ENCODE measurements at places on chromosomes 2 and 18.
A peak's percentile ranks its signal among the peaks of the same experiment; 100 is the strongest.

DNA sequence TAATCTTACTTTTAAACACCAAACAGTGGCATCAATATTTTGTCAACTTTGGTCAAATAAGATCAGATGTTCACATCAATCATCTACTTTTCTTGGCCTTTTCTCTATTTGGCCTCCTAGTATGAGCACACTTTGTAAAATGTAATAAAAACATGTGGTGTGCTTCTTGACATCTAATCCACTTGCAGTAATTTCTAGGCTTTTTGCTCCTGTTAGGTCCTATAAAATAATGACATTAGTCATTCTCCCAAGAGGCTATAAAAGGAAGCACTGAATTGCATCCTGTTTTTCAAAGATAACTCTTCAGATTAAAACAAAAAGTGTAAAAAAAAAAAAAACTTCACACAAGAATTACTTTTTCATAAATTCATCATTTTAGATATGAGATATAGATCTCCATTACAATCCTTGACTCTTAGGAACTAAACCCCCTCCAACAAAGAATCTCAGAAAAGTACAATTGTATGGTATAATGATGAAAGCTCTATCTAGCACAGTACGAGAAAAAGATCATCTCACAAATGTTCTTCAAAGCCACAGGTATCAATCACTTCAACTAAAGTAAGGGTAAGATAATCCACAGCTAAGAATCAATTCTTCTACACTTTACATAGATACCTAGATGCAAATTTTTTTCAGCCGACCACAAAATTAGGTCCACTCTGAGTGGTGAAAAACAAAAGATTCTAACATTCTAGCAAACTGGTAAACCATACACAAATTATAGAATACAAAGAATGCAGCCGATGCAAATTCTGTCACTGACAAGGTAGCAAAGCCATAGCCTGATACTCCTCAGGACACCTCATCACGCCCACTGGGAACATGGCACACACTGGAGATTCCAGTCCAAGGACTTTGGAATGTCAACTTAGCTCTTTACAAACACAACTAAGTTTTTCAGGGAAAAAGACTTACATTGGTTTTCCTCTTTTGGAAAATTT is 2.7 kb downstream of the BCL2 start:
- no peak for DNase-seq

- no peak for DNase-seq
Measured at GRCh38 chr2:206521612-206522011, 78.3 kb downstream of the ADAM23 start.

- no peak for DNase-seq
Measured at GRCh38 chr2:9836074-9836473, 7.2 kb upstream of the TAF1B start.

- DNase-seq: no peak
Measured at GRCh38 chr2:174025271-174026121, 60.3 kb upstream of the SP3 start.

- no peak for DNase-seq
Measured at GRCh38 chr2:176088048-176088936, 4.2 kb upstream of the HOXD13 start.

DNA sequence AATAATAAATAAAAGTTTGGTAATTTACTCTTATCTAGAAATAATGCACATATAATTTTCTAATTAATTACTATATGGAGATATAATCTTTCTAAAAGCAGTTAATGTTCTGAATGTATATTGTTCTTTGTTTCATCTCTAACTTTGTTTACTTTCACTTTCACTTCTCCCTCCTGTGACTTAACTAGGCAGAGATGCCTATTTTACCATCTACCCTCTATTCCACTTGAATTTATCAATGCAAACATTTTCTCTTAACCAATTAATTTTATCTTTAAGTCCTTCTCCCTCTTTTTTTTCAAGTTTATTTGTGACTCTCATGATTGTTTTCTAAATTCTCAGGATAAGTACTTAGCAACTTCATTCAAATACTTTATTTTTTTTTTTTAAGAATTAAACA is 55.1 kb upstream of the IL1RL1 start:
- DNase-seq: no peak

DNA sequence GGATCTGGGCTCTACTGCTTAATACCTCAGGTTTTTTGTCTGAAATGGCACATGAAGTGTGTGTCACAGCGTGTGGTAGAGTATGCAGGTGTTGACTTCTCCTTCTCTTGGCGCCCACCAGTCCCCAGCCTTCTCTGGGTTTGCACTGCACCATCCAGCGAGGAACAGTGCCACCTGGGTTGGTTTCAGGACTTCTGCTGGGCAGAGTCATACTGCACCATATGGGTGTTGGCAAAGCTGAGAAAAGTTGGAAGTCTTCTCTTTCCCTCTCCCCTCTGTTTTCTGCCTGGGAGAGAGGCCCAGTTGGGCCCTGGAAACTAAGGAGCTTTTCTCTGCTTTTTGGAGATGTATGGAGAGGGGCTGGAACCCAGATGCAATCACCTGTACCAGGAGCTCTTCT is 43.8 kb downstream of the TMEM185B start:
- no peak for DNase-seq

DNA sequence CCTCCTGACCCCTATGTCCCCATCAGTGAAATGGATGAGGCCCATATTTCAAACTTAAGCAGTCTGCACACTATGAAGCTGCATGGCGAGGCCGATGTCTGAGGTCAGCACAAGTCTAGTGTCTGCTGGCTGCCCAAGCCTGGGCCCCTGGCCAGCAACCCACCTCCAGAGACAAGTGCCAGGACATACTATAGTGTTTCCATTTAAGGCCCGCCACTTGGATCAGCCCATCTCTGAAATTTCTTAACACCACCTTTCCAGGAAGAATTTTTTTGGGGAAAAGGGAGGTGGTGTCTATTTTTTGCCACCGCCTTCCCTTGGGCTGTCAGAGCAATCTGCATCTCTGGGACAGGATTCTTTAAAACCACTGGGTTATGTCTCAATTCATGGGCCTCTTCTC is 1.8 kb downstream of the ACVR1 start:
- DNase-seq: no peak

- DNase-seq: no peak
Measured at GRCh38 chr2:52260904-52261303, 1229.0 kb upstream of the NRXN1 start.

DNA sequence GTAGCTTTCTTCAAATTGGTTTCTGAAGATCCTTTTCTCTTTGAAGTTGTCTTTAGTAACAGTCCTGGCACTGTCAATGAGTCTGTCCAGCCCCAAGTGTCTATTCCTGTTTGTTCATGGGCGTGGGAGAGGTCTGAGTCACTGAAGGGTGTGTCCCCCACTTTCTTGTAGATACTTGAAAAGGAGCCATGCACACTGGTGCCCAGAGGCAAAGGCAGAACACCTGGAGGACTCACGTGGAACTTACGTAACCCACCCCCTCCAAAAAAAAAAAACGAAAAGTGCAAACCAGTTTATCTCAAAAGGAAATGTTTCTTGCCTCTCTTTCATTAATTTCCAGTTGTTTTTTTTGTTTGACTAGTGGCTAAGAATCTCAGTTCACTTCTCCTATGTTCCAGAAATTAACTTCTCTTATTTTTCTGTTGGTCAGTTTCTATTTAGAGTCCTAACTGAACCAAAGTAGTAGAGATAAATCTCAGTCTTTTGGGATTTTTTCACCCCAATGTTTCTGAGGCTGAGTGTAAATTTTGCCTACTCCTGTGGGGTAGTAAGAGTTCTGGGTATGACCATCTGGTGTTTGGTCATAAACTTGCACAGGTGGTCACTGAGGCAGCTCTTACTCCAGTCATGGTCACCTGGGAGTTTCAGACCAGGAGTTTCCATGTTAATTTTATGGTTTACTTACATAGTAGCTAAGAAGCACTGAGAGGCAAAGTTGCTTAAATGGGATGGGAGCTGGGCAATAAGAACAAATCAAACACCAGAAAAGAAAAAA is 54.9 kb downstream of the DSC3 start:
- no peak for DNase-seq

DNA sequence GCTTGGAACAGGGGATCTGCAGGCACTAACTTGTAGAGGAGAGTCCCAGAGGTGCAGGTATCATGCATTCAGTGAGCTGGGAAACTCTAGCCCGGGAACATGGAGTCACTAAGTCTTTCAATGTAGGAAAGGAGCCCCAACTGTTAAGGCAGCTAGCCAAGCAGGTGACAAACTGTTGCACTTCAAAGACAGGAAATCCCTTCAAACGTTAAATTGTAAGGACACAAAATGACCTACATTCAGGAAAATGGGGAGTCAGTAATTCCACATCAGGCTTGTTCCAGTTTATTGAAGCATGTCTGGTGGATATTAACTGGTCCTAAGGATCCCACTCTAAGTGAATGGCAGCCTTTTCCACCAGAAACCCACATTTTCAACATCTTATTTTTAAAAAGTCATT is 364.5 kb downstream of the MTX2 start:
- DNase-seq: no peak

- no peak for DNase-seq
Measured at GRCh38 chr2:178211943-178212342, 17.6 kb downstream of the OSBPL6 start.

- no peak for DNase-seq
Measured at GRCh38 chr2:158818511-158818910, 23.4 kb downstream of the DAPL1 start.

GRCh38 chr2:25673300-25674076 is at the start of gene DTNB:
Gene DTNB (minus strand): TSS chr2:25673577. CDS start chr2:25652660, 20,917 bp downstream.
- peak; percentile 63 for DNase-seq

- no peak for DNase-seq
Measured at GRCh38 chr18:63336366-63337099, 17.0 kb upstream of the BCL2 start.

GRCh38 chr18:62485684-62486083 is 37.1 kb upstream of the ZCCHC2 start:
- no peak for DNase-seq

GRCh38 chr2:112680666-112681101 is 34.9 kb downstream of the SLC20A1 start:
- no peak for DNase-seq
